Endothelial cell (in vitro differentiated cells): ENCODE measurements at places on chromosomes 5 and 9.

- DNase-seq: peak; percentile 57
Observed at GRCh38 chr5:44536650-44537260, 147.5 kb upstream of the FGF10 start.

DNA sequence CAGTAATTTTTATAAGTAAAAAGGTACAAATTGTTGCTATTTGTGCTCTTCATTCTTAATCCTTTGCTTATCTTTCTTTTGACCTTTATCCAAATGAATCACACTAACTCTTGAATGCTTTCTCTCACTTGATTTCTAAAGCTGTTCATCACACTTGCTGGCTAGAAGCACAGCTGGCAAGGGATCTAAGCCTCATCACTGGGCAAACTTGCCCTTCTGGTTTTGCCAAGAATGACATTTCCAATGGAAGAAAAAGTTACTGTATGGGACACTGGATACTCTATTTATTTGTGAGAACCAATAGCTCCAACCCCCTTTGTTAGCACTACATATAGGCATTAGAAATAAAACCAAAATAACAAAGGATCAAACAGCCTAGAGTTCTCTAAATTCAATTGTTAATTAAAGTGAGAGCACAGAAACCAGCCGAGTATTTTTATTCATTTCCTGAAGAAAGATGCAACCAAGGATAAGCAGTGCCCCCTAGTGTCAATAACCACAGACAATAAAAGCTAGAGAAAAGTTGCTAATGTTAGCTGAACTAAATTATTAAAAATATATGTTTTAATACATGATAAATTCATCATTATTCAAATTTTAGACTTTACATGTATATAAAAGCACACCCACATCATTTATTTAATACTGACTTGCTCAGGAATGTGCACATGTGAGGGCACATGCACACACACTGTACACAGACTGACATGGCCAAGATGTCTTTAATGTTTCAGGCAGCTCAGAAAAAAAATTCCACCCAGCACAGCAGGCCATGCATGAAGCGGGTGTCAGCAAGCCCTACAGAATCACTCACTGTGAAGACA, 59.8 kb upstream of the POU5F2 start:
- DNase-seq: no peak

DNA sequence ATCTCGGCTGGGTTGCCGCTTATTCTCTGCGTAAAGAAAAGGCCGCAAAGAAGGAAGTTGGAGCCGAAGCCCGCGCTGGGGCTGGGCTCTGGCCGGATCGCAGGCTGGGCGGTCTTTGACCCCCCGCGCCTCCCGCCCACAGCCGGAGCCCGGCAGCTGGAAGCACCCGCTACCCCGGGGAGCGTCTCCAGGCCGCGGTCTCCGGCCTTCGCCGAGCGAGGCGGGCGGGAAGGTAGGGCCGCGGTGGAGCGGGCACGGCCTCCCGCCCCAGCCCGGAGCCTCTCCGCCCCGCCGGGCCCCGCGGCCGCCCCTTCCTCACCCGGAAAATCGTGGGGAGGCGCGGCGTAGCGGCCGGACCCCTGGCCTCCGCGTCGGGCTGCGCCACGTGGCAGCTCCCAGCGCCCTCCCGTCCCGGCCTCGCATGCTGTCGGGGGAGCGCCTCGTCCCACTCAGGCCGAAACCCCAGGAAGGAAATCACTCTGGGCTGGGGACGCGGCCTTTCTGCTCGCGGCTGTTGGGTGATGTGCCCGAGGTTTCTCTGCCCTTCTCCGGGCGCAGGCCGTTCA, 12.0 kb downstream of the FOXD1 start:
- peak; percentile 27 for DNase-seq

- no peak for DNase-seq
Observed at GRCh38 chr9:5445886-5446285, 4.5 kb upstream of the CD274 start.

DNA sequence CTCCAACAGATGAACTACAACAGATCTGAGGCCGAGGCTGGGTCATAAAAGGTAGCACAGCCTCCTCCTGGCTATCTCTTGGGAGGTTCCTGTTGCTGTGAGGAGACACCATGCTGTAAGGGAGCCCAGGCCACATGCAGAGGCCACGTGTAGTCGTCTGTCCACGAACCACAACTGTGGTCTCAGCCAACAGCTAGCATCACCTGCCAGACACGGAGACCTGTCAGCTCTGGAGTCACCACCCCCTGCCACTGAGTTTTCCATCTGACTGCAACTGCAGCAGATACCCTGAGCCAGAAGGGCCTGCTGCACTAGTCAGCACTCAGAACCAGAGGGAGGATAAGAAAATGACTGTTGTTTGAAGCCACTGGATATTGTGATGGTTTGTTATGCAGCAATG, 12.7 kb upstream of the GOLM1 start:
- DNase-seq: no peak

- no peak for DNase-seq
Observed at GRCh38 chr5:98314292-98314691, 459.2 kb upstream of the RGMB start.

DNA sequence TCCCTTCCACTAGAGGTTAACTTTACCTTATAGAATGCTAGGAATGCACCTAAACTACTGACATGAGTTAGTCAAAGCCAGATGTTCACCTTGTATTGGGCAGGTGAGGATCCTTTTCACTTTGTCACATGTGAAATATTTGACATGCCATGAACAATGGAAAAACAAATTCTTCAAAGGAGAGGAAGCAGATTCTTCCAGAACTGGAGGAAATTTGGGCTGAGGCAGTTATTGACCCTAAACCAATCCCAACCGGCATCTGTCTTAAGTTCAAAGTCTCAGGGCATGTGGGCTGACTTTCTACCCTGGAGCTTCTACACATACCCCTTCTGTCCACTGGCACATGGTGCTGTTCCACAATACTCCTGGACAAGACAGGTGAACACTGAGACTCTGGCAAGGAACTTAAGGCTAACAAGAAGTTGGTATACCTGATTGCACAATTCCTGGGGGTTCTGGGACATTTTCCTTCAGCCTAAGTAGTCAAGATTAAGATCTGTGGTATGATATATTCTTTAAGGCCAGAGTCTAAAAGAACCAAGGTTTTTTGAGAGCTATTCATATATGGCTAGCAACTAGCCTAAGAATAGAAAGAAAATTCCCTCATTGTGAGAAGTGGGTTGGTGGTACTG, 2.6 kb downstream of the VLDLR start:
- DNase-seq: no peak

- DNase-seq: peak; percentile 73
Observed at GRCh38 chr9:126587187-126588185, 26.2 kb upstream of the LMX1B start.

DNA sequence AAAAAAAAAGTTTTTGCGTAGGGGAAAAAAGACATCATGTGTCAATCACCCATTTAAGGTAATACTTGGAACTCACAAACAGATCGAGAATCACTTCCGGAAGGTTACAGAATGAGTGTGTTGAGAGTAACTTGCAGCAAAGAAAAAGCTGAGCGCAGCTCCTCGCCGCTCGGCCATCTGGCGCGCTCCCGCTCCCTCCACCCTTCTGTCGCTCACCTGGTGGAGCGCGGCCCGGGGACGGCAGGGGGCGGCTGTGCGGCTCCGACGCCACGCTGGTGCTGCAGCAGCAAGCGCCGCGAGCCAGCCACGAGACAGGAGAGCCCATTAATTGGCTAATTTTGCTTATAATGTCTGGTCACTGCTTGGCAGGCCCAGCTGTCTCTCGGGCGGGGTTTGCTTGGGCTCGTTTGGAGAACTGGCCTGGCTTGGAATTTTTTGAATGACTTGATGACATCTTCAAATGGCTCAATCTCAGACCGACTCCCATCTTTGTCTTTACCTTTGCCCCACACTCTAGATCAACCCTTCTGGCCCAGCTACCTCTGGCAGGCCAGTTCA, 601.8 kb downstream of the CCDC171 start:
- DNase-seq: peak; percentile 74

GRCh38 chr5:177233802-177234201, 69.7 kb downstream of the RAB24 start:
- no peak for DNase-seq

- no peak for DNase-seq
Observed at GRCh38 chr9:19926774-19927173, 137.9 kb upstream of the SLC24A2 start.

DNA sequence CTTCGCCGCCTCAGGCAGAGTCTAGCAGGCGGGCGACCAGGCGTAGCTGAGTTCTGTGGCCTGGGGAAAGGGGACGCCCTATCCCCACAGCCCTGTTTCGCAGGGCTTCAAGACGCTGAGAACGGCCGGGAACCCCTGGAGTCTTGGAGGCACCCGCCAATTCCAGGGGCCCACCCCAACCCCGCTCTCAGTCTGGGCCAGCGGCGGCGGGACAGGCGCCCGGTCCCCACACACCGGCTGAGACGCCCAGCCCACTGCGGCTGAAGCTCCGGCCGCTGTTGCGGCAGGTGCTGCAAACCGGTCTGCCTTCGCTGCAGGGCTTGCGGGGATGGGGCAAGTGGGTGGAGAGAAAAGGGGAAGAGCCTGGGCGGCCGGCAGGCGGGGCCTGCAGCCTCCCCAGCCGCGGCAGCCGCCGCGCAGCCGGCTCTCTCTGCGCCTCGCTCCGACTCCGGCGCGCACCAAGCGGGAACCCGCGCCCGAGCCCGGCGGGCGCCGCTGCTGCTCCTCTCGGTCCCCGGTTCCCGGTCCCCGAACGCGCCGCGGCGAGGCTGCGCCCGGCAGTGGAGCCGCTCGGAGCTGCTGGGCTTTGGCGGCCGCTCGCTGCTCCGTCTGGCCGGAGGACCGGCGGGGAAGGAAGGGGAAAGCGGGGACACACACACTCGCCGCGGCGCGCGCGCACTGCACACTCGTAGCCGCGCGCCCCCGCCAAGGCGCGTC, at the start of gene PIP5K1B:
TSS of gene PIP5K1B (plus strand) at position 427 of the 717 bp plus-strand sequence. CDS start 117,375 bp downstream, outside the sequence.
- peak; percentile 60 for DNase-seq

DNA sequence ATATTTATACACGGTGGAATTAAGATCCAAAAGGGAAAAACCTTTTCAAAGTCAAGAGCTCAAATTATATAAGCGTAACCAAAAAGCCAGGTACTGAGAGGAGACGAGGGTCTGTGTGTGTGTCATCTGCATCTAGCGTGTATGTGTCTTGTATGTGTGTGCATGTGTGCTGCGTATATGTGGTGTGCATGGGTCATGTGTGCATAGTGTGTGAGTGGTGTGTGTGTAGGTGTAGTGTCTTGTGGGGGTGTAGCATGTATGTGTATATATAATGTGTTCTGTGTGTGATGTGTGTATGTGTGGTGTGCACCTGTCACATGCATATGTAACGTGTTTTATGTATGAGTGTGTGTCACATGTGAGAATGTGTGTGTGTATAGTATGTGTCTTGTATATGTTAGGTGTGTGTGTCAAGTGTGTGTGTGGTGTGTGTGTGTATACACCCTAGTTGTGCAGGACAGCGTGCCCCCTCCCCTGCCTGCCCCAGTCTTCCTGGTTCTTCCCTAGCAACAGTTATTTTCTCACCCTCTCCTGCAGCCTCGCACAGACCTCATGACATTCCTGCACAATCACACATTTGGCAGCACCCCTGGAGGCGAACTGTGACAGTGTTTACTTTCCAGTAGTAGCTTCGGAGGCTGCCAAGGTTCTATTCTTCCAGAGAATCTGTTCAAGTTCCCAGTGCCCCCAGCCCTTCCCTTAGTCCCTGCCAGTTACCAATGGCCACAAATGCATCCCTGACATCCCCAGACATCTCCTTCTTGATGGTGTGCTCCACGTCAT, 27.1 kb upstream of the TNIP1 start:
- DNase-seq: no peak

- no peak for DNase-seq
Observed at GRCh38 chr5:136730426-136730825, 365.1 kb upstream of the TRPC7 start.

DNA sequence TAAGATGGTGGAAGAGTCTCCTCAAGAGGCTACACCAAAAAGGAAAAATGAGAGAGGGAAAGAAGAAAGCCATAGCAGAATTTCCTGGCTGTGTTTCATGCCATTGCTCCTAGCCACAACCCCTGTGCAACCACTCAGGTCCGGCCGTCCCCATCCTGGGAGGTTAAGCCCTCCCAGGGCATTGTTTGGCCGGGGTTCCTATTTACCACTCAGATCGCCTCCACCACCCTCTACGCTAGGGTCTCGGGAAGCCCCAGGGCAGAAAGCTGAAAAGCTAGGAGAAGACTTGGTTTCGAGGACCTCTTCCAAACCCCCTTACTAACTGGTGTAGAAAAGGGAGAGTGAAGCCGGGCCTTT, 715 bp downstream of the RC3H2 start:
- peak; percentile 58 for DNase-seq

DNA sequence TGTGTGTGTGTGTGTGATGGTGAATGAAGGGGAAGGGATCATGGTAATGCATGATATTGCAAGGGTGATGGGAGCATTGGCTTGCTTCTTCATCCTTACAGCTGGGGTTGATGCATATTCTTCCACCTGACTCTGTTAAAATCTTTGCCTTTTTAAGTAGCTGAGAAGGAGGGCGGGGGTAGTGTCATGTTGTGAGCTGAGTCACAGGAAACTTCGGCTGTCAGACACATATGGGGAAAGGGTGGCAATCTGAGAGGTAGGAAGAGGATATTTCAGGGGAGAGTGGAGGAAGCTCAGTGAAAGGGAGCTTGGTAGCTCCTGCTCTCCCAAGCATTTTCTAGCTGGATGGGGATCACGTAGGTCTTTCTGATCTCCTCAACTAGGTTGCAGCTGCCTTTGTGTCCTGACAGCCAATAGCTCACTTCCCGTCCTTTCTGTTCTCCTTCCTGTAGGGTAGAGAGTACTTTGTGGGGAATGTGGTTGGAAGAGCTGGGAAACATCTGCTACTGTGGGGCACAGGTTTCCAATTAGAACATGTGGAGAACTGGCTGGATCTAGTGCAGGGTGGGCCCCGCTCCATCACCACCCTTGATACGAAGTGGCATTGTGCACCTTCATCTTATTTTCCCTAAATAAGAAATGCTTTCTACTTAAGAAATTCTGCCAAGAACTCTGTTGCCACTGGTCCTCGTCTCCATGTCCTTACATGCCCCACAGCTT, 18.1 kb upstream of the CLK4 start:
- DNase-seq: no peak

- DNase-seq: no peak
Observed at GRCh38 chr5:90601468-90601867, 42.9 kb downstream of the ADGRV1 start.

DNA sequence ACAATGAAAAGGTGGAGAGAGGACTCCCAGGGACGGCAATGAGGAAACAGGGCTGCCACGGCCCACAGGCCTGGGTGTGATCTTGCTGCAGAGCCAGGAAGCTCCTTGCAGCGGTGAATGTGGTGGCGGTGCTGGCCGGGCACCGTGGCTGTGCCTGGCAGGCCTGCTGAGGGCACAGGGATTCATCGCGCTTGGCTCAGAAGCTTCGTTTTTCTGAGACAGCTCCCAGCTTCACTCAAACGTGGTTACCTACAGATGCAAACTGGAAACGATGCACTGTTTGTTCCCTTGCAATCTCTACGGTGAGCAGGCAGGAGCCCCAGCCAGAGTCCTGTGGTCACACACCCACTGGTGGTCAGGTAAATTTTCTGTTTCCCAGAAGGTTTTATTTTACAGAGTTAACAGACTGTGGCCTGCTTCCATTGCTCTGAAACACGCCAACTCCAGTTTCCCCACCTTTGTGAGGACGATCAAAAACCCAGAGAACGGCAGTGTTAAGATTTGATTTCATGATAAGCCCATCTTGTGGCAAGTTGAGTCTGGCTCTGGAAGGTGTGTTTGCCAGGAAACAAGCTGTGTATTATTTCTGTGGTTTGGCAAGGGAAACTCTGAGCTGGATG, 183.9 kb downstream of the AUH start:
- DNase-seq: no peak

GRCh38 chr5:118208031-118208453, 780.3 kb downstream of the DTWD2 start:
- DNase-seq: no peak
